Activated effector memory CD4-positive, alpha-beta T cell treated with Interleukin-2 at 50 U/mL for 16 hours (primary cell): ENCODE measurements at places on chromosomes 16 and 17.

- DNase-seq: no peak
Measured at GRCh38 chr17:13920413-13920812, 148.9 kb upstream of the COX10 start.

GRCh38 chr16:74575175-74575806, 31.6 kb downstream of the GLG1 start:
- no peak for DNase-seq

DNA sequence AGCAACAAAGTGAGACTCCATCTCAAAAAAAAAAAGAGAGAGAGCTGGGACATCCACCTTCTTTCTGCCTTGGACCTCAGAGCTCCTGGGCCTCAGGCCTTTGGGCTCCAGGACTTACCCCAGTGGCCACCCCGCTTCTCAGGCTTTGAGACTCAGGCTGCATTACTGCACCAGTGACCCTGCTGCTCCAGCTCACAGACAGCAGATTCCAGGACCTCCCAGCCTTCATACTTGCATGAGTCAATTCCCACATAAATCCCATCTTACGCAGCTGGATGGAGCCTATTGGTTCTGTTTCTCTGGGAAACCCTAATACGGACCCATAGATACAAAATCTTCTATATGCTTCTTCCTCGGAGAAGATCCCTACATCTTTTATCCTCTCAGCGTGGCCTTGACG, 2.1 kb upstream of the CEP295NL start:
- no peak for DNase-seq

DNA sequence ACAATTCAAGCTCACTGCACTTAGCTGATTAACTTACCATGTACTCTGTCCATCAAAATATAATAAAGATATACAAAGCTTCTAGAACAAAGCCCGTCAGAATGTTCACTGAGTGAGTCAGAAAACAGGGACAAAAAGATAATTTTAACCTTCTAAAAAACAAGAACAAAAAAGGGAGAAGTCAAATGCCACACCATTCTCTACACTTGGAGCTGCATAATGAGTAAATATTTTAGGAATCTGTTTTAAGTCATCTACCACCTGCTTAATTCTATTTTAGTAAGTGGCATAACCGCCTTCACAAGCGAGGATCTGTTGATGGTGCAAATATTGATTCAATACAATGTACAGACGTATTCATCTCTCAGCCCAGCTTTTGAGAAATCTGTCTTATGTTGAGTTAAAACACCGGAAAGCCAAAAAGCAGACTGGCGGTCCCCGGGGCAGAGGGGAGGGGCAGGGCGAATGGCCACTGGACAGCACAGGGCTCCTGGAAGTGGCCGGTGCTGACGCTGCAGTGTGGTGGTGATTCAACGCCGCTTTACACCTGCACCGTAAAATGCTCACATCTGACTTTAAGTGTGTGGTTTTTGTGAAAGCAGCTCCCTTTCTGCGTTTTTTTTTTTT, 20.1 kb downstream of the RAB40B start:
- no peak for DNase-seq

GRCh38 chr17:2705263-2705662, 6.3 kb downstream of the CLUH start:
- DNase-seq: no peak

- no peak for DNase-seq
Measured at GRCh38 chr17:42309986-42310786, 21.9 kb downstream of the STAT5A start.

DNA sequence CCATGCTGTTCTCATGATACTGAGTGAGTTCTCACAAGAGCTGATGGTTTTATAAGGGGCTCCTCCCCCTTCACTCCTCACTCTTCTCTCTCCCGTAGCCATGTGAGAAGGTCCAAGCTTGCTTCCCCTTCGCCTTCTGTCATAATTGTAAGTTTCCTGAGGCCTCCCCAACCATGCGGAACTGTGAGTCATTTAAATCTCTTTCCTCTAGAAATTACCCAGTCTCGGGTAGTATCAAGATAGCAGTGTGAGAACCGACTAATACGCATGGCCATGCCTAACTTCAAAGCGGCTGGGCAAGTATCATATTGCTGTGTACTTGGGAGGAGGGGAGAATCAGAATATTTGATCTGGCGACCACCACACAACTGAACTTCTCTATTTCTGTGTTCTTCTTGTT, 88.3 kb downstream of the PRKCB start:
- DNase-seq: no peak

DNA sequence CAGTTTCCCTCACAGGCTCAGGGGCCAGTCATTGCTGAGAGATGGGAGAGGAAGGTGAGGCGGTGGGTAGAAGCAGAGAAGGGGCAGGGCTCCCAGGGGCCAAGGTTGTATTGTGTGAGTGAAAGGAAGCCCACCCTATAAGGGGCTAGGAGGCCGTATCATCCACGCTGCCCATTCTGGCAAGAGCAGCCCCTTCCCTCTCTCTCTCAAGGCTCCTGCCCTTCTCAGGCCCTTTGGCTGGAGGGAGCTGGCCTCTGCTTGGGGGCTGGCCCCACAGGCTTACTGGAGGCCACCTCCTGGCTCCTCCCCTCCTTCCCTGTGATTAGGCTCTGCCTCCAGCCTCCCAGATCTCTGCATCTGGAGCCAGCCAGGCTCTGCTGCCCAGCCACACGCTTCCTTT, 7.6 kb downstream of the TBKBP1 start:
- DNase-seq: no peak

DNA sequence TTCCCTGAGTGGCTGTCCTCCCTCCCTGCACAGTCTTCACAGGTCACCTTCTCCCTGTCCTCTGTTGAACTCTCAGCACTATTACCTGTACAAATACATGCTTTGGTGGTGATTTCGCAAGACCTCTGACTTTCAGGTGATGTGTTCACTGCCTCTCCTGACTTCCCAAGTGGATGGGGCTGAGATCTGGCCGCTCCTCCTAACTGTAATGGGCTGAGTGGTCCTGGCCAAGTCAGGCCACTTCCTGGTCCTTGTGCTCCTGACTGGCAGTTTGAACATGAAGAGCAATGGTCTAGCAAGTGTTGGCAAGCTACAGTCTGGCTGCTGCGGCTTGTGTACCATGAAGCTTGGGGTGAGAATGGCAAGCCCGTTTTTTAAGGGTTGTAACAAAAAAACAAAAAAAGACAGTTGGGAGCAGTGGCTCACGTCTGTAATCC, 11.7 kb upstream of the TMED6 start:
- no peak for DNase-seq

DNA sequence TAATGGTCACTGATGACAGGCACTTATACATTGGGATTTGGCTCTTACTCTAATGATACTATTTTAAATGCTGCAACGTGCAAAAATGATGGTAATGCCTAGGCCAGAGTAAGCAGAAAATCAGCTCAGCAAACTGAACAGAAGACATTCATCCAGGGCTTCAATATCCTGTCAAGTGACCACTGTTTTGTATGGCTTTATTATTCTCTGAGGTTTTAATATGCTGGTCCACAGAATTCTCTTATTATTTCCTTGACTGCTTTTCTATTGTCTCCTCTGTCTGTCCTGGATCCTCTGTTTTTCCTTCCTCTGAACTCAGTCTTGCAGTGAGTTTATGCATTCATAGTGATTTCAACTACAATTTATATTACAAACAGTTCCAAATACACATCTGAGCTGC, 90.8 kb upstream of the PMFBP1 start:
- DNase-seq: no peak

- DNase-seq: no peak
Measured at GRCh38 chr16:56615353-56615752, 7.0 kb downstream of the MT2A start.

DNA sequence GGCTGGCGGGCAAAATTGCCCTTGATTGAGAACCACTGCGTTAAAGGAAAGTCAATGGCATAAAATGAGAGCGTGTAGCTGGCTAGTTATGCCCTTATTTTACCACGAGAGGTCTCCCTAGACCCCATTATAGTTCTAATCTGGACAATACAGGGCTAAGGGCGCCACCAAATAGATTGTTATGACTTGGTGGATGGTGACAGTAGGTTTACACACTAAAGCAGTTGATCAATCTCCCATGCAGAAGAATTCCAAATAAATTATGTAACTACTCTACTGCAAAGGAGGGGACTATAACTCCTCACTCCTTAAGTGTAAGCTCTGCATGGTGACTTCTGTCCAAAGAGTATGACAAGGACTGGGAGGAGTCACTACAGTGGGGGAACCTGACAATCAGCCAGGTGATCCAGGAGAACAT, 20.4 kb upstream of the YPEL2 start:
- DNase-seq: no peak

DNA sequence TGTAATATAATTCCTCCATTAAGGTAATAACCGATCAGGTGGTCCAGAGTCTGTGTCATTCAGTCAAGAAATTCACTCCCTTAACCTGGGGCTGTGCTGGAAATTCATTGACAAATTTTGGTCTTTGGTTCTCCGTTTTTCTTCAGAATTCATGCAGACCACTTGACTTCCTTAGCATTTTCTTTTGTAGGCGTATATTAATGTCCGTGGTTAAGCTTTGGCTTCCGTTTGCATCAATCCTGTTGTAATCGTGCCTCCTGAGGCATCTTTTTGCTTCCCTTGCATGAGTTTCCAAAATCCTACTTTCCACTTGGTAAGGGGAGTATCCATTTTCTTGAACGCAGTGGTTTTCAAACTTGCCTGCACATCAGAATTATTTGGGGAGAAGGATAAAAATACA, 9.0 kb downstream of the LRRC37B start:
- no peak for DNase-seq

- no peak for DNase-seq
Measured at GRCh38 chr16:73037331-73037745, 10.6 kb downstream of the ZFHX3 start.

GRCh38 chr17:50168319-50168718, 2.5 kb downstream of the SGCA start:
- DNase-seq: no peak

DNA sequence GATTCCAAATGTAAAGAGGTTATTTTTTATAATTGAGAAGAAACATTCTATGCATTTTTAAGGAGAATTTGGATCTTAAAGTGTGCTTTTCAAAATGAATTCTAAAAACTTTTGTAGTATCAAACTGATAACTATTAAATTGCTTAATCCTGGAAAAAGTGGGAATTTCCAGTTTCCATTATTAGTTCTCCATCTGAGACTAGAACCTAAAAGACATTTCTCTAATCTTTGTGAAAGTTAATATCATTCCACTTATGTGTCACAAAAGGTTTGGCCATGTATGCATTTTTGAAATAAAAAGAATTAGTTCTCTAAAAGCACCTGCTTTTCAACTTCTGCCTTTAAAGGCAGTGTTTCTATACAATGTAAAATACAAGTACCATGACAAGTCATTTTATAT, 155.0 kb downstream of the BCAS3 start:
- DNase-seq: no peak

GRCh38 chr17:37706446-37706845, 38.4 kb downstream of the HNF1B start:
- no peak for DNase-seq

GRCh38 chr16:74020095-74020670, 276.4 kb upstream of the PSMD7 start:
- no peak for DNase-seq

- no peak for DNase-seq
Measured at GRCh38 chr17:30092886-30093285, 23.7 kb upstream of the NSRP1 start.

- DNase-seq: no peak
Measured at GRCh38 chr17:34781571-34782108, 179.6 kb downstream of the CCT6B start.

DNA sequence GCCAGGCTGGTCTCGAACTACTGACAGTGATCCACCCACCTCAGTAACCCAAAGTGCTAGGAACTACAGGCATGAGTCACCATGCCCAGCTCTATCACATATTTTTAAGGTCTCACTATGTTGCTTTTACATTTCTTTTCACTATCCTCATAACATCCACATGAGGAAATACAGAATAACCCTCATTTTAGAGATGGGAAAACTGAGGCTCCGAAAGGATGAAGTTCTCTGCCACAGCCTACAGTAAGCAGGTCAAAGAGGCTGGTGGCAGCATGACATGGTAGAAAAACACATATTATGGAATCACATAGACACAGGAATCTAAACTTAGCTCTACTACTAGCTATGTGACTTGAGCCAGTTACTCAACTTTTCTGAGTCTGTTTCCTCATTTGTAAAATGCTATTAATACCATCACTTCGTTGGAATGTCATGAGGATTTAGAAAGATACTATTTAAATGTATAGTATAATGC, 32.2 kb downstream of the APPBP2 start:
- DNase-seq: no peak

DNA sequence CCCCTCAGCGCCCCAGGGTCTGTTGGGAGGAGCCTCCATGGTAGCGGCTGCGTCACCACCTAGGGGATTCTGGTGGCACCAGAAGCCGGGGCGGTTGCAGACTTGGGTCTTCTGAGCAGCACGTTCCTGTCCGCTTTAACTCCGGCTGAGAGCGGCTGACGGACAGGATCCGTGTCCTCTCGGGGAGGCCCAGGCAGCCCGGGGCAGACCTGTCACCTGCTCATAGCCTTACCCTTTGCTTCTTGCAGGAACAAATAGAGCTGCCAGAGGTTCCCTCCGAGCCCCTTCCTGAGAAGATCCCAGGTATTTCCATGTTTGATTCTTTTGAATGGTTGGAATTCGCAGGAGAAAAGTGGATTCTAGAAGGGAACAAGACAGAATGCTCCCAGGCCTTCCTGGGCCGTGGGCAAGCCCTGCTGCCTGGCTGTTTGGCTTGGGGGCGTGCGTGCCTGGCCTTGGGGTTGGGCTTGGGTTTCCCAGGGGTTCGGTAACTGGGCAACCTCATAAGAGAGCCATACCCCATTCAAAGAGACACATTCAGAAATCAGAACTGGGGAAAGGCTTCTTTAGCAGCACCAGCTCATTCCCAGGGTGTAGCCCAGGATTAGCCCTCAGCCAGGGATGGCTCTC, 6.6 kb downstream of the CHMP6 start:
- DNase-seq: no peak

DNA sequence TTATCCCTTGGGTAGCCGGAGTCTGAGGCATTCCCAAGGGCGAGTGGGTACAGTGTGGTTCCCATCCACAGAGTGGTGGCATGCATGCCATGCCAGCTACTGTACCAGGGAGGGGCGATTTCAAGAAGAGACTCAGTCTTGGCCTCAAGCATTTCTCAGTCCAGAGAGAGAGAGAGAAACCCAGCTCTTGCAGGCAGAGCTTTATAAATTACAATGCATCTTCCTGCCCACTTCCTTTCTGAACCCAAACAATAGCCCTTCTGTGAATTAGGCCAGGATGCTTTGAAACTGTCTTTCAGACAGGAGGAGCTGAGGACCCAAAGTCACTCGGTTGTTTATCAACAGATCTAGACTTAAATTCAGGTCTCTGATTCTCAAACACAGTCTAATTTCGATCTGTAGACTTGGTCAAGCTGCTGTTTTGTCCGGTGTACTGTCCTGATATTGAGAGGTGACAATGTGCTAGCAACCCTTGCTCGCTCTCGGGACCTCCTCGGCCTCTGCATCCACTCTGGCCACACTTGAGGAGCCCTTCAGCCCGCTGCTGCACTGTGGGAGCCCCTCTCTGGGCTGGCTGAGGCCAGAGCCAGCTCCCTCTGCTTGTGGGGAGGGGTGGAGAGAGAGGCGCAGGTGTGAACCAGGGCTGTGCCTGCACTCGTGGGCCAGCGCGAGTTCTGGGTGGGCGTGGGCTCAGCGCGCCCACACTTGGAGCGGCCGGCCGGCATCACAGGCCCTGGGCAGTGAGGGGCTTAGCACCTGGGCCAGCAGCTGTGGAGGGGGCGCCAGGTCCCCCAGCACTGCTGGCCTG, 408.0 kb downstream of the UTP18 start:
- no peak for DNase-seq
